ENCODE measurements at places on chromosomes 1 and 21. TPM values are rescaled to one million over a fixed set of nuclear protein-coding genes. Genes with fewer than 3 reads are reported as not detected.

The BNIPL gene
- 1.3 TPM for total RNA-seq

The DLGAP3 gene
- 2.0 TPM for total RNA-seq

The KIF21B gene
- total RNA-seq: 33.9 TPM

The GBP2 gene
- 105 TPM for total RNA-seq

The RAB42 gene
- 5.8 TPM for total RNA-seq

The SPATA1 gene
- total RNA-seq: 2.6 TPM

The HFM1 gene
- 1.2 TPM for total RNA-seq

The TRAF5 gene
- total RNA-seq: 53.6 TPM

The NPHS2 gene
- not detected for total RNA-seq

The RPL22 gene
- total RNA-seq: 118 TPM

The AHDC1 gene
- 79.9 TPM for total RNA-seq

The GUCA2A gene
- not detected for total RNA-seq

The KRTAP7-1 gene
- total RNA-seq: not detected

The CFAP57 gene
- total RNA-seq: not detected

The HS2ST1 gene
- 32.9 TPM for total RNA-seq

The RCSD1 gene
- total RNA-seq: 144 TPM

The TOE1 gene
- 11.7 TPM for total RNA-seq

The PTGFRN gene
- total RNA-seq: 17.4 TPM

The AGMAT gene
- total RNA-seq: 1.4 TPM

The PRKCZ gene
- 38.7 TPM for total RNA-seq

The IL20 gene
- not detected for total RNA-seq

The TEX38 gene
- not detected for total RNA-seq

The FCRL4 gene
- total RNA-seq: 1.5 TPM

The ALPL gene
- 136 TPM for total RNA-seq

The LRRIQ3 gene
- 1.7 TPM for total RNA-seq

The CELA2A gene
- total RNA-seq: 0.40 TPM

The CRYAA gene
- not detected for total RNA-seq

The CYP4Z1 gene
- total RNA-seq: not detected

The HPDL gene
- total RNA-seq: 3.7 TPM

The GRIK1 gene
- not detected for total RNA-seq

The RIIAD1 gene
- total RNA-seq: not detected

The NTNG1 gene
- total RNA-seq: 2.0 TPM

The KRTAP25-1 gene
- total RNA-seq: not detected

The SESN2 gene
- 8.9 TPM for total RNA-seq

The HSD3B2 gene
- not detected for total RNA-seq

The BMP8B gene
- 1.3 TPM for total RNA-seq

The NECTIN4 gene
- total RNA-seq: not detected

The OR2T35 gene
- total RNA-seq: not detected

The PITHD1 gene
- 52.4 TPM for total RNA-seq

The CLCA4 gene
- not detected for total RNA-seq

The KCNE2 gene
- not detected for total RNA-seq

The MROH7 gene
- total RNA-seq: 1.8 TPM

The AKT3 gene
- 91.3 TPM for total RNA-seq

The CADM3 gene
- total RNA-seq: 5.6 TPM

The KIRREL1 gene
- 14.0 TPM for total RNA-seq

The ATAD3C gene
- not detected for total RNA-seq

The SPRR1A gene
- not detected for total RNA-seq

The LCK gene
- total RNA-seq: 43.0 TPM
